ENCODE measurements at places on chromosomes 1 and 21.

DNA sequence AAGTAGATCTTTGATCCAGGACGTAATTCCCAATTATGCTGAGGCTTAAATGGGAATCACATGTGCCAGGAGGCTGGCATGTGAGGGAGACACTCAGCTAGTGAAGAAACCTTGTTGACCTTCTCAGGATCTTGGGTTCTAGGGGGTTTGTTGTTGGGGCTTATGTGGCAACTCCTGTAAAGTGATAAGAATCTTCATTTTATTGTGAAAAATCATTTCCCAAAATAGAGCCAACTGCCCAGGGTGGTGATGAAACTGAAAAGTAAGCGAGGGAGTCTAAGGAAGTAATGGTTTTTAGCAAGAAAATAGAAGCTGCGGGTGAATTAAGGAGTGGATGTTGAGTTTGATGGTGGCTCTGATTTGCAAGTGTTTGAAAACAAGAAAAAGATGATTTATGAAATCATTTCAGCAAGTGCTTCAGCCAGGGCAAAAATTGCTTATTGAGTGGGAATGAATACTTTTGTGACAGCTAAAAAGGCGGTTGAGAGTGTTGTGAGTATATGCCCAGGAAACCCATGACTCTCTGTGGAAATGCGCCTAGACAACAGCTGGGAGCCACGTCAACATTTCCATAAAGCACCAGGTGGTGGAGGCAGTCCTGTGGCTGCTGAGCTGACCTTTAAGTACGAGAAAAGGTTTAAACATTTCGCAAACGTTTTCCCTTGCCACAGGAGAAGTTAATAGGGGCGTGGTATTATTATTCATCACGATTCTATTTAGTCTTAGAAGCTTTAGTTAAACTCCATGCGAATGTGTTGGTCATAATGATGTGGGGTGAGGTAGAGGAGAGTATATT lies 102.7 kb downstream of the HMGB4 start:
- no peak for DNase-seq

DNA sequence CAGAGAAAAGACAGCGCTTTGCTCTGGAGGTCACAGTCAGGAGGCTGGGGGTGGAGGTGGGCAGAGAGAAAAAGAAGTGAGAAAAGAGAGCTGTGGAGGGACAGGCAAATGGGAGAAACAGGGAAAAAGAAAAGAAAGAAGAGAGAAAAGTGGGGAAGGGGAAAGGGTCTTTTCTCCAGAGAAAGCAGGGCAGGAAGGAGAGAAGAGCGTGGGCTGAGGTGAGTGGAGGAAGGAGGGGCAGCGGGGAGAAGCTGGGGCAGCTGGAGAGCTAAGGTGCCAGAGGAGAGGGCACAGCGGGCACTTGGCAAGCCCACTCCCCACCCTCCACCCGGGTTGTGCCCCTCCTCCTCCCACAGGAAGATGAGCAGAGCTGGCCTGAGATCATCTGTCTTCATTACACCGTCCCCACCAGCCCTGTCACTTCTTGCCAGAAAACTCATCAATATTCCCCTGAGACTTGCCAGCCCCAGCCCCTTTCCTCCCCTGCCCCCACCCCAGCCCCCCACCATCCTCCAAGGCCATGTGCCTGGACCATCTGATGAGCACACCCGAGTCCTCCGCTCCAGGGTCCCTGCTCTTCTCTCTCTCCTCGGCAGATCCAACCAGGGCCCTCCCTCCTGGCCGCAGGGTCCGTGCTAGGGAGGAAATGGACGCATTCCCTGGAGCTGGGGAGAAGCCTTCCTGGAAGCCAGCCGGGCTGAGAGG lies 17.0 kb upstream of the BLACAT1 start:
- no peak for DNase-seq

- DNase-seq: peak; percentile 91
These were observed 700 bp upstream of the SYDE2 start for GRCh38 chr1:85201340-85202091.

GRCh38 chr1:241020851-241021697 lies 335.9 kb downstream of the RGS7 start:
- no peak for DNase-seq
